Right atrium auricular region (tissue), 2 donors: ENCODE measurements at places on chromosomes 3 and 15. TPM values are rescaled to one million over a fixed set of nuclear protein-coding genes. Genes with fewer than 3 reads are reported as not detected.

The FEZF2 gene
- total RNA-seq: not detected

- peak; percentile 90 for DNase-seq
Observed at GRCh38 chr3:61560517-61561373, 626 bp upstream of the PTPRG start.

The DUOXA1 gene
- 0.41 TPM for total RNA-seq

DNA sequence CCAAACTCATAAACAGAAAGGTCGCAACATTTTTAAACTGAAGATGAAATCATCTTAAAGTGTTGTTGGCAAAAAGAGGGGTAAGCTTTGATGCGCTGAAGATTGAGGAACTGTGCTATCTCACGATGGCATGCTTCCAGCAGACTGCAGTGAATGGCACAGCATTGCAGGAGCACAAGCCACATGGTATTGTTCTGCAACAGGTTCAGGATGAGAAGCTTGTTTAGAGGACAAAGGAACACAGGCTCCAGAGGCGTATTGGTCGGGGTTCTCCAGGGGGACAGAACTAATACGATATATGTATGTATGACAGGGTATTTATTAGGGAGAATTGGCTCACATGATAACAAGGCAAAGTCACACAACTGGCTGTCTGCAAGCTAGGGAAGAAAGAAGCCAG, 13.8 kb upstream of the PLD1 start:
- DNase-seq: no peak

DNA sequence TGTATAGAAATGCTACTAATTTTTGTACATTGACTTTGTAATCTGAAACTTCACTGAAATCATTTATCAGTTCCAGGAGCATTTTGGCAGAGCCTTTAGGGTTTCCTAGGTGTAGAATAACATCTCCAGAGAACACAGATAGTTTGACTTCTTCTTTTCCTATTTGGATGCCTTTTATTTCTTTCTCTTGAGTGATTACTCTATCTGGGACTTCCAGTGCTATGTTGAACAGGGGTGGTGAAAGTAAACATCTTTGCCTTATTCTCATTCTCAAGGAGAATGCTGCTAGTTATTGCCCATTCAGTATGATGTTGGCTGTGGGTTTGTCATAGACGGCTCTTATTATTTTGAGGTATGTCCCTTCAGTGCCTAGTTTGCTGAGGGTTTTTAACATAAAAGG, 697.9 kb upstream of the ROBO1 start:
- no peak for DNase-seq

GRCh38 chr3:63687278-63688225, 35.1 kb downstream of the SNTN start:
- DNase-seq: no peak

- DNase-seq: no peak
Observed at GRCh38 chr3:172142051-172142863, 102.9 kb downstream of the FNDC3B start.

DNA sequence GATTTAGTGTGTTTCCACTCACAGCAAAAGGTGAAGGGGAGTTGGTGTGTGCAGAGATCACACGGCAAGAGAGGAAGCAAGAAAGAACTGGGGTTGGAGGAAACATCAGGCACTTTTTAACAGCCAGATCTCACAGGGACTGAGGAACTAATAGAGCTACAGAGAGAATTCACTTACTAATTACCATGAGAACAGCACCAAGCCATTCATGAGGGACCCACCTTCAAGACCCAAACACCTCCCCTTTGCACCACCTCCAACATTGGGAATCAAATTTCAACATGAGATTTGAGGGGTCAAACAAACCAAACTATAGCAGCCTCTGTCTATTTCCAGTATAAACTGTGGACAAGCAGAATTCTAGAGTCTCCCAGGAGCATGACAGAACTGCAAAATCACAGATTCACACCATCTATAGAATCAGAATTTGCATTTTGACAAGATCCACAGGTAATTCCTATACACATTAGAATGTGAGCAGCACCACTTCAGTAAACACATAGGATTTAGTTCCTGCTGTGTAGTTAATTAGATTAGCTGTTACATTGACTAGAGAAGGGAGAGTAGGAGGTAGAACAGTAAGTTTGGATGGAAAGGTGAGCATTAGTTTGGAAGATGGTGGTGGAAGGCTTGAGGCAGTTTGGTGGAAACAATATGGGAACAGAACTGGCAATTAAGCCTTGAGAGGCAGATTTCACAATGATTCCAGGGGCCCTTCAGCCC, 311.7 kb downstream of the NSUN3 start:
- no peak for DNase-seq

DNA sequence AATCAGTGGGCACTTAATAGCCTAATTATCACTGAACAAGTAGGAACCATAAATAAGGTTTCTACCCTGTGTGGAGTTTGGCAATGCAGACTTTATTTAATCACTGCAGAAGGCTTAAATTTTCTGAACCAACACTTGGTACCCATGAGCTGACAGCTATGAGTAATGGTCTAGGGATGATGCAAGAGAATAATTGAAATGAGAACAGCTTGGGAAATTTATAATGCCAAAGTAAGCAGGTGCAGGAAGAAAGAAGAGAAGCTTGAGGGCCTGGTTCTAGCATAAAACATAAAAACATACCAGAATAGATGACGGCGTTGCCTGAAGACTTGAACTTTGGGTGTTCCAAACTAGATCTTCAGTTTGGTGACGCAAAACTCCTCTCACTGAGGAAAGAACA, 67.0 kb downstream of the IMPG2 start:
- DNase-seq: no peak

GRCh38 chr3:170528726-170529125, 57.1 kb downstream of the SLC7A14 start:
- no peak for DNase-seq

GRCh38 chr3:109702976-109703375, 365.6 kb upstream of the DPPA4 start:
- DNase-seq: no peak

DNA sequence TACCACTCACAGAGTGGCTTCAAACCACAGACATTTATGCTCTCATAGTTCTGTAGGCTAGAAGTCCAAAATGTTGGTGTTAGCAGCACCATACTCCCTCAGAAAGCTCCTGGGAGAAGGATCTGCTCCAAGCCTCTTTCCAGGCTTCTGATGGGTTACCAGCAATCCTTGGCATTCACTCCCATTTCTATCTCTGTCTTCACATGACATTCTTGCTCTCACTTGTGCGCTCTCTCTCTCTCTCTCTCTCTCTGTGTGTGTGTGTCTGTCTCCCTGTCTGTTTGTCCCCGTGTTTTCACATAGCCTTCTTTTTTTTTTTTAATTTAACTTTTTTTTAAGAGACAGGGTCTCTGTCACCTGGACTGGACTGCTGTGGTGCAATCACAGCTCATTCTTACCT, 26.3 kb downstream of the CDAN1 start:
- no peak for DNase-seq

The FAH gene
- 14.6 TPM for total RNA-seq

The RPL4 gene
- 2,054 TPM for total RNA-seq

The BFSP2 gene
- total RNA-seq: not detected

DNA sequence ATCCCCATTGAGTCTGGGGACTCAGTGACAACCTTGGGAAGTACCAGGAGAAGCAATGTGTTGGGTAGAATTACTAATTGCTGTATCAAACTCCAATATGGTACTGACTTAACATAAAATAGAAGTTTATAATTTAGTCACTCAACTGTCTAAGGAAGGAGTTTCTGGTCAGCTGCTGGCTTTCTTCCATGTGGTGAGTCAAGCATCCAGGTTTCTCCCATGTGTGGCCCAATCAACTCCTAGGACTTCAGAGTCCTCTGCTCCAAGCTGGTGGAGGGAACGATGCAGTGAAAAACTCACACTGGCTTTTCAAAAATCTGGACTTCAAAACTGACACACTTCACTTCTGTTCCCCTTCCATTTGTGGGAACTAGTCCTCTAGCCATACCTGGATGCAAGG, 25.2 kb downstream of the WNT5A start:
- DNase-seq: peak; percentile 44

- DNase-seq: no peak
Observed at GRCh38 chr3:22269831-22270230, 518.8 kb upstream of the ZNF385D start.

- DNase-seq: no peak
Observed at GRCh38 chr15:96187341-96188305, 142.9 kb upstream of the NR2F2 start.

- DNase-seq: no peak
Observed at GRCh38 chr3:31081018-31081662, 186.7 kb upstream of the GADL1 start.

DNA sequence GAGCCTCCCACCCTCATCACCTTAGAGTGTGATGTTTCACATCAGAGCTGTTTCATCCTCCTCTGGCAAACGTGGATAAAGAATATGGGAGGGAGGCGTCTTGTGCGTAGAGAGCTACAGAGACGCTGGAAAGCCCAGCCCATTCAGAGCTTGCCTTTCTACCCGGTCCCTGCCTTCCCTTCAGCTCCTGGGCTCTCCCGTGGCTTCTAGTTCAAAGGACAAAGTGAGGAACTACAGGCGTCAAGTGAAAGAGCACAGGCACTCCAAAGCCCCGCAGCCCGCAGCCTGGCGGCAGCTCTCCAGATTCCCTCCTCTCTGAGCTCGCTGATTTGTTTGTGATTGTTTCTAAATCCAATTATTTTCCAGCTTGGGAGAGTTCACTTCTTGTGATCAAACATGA, 197.1 kb upstream of the IGF1R start:
- no peak for DNase-seq
